ENCODE measurements at places on chromosomes 5 and 9. TPM values are rescaled to one million over a fixed set of nuclear protein-coding genes. Genes with fewer than 3 reads are reported as not detected.

DNA sequence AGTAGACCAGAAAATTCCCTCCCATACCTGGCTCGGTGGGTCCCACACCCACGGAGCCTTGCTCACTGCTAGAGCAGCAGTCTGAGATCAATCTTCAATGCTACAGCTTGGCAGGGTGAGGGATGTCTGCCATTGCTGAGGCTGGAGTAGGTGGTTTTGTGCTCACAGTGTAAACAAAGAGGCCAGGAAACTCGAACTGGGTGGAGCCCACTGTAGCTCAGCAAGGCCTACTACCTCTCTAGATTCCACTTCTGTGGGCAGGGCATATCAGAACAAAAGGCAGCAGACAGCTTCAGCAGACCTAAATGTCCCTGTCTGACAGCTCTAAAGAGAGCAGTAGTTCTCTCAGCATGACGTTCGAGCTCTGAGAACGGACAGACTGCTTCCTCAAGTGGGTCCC, 5.6 kb upstream of the GZMA start:
- DNase-seq: peak; percentile 50
- H3K36me3 ChIP-seq: peaks cover 76% of the 10 kb centered on the region
- H3K27ac ChIP-seq: peak overlapping the region; percentile 87
- peak overlapping the region; percentile 58 for H3K4me3 ChIP-seq

DNA sequence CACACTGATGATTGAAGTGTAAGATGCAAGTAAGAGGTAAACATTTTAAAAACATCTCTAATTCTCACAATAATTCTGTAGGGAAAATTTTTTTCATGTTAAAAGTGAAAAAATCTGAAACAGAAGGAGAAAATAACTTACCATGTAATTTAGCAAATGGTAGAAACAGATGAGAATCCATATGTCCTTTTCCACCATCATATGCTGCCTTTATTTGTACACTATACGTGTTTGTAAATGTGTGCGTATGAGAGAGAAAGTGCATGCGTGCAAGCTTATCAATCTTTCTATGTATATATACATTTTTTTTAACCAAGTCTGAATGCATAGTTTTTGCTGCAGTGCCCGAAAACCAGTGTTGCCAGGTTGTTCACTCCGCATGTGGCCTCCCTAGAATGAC, 186.7 kb downstream of the IZUMO3 start:
- H3K4me3 ChIP-seq: no peak overlapping the region
- DNase-seq: no peak
- H3K4me1 ChIP-seq: no peaks in the 10 kb centered on the region
- H3K27ac ChIP-seq: no peak overlapping the region
- no peaks in the 10 kb centered on the region for H3K27me3 ChIP-seq

IL5 gene
- not detected for total RNA-seq

DNA sequence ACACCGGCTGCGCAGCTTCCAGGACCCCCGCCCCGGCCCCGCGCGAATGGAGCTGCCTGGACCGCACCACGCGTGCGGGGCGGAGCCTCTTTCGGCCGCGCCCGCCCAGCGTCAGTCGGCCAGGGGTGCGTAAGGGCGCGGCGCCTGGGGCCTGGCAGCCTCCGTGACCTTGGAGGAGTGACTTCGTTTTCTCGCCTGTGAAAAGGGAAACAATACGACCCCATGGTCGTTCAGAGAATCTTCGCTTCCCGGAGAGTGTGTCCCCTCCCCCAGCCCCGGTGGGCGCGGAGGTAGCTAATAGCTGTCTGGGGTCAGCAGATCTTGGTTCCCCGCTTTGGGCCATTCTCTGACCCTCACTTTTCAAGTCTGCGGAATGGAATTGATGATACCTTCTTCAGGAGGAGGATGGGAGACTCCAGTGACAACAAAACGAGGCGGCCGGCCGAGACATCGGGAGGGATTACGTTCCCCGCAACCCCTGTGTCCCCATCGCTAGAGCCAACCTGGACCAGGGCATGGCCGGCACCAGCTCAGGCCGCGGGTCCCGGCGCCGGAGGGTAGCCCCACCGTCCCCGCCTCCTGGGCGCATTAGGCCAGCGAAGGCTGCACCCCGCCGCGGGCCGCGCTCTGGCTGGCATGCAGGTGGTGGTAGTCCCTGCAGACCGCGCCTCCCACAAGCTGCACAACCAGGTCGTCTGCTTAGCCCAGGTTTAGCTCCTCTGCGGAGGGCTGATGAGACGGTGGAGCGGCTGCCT, 5.5 kb upstream of the CDHR2 start:
- H3K4me3 ChIP-seq: peak overlapping the region; percentile 94
- no peaks in the 10 kb centered on the region for H3K27me3 ChIP-seq
- peaks cover 47% of the 10 kb centered on the region for H3K4me1 ChIP-seq
- DNase-seq: peak; percentile 89

NACC2 gene
- total RNA-seq: 11.2 TPM

IL4 gene
- not detected for total RNA-seq

DNA sequence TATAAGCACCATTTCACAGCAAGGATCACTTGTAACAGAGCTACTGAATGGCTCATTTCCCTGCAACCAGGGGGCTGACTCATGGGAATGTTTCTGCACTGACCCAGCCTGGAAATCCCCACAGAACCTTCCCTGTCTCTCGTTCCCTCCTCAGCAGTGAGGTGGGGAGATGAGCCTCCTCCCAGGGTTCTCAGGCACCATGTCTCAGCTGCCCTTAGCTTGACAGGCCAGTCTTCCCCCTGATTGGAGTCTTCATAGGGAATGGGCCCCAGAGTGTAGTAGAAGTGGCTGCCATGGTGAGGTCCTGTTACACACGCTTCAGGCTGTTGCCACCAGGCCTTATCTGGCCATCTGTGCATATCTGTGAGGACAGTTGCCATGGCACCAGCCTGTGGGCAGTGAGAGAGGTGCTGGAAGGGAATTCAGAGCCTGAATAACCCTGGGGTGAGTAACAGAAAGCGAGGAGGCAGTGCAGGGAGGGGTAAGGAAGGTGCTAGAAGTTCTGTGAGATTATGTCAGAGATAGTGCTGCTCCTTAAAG, 324.4 kb downstream of the ENC1 start:
- no peaks in the 10 kb centered on the region for H3K4me1 ChIP-seq
- DNase-seq: no peak
- peaks cover 5% of the 10 kb centered on the region for H3K27me3 ChIP-seq
- no peak overlapping the region for H3K4me3 ChIP-seq
- no peak overlapping the region for H3K27ac ChIP-seq

GRCh38 chr9:88971131-88971960, 19.9 kb upstream of the S1PR3 start:
- no peak for DNase-seq
- no peaks in the 10 kb centered on the region for H3K4me1 ChIP-seq
- no peak overlapping the region for H3K4me3 ChIP-seq

CDKN2B gene
- total RNA-seq: 2.1 TPM

GRCh38 chr5:57441557-57441956, 41.1 kb downstream of the ACTBL2 start:
- no peaks in the 10 kb centered on the region for H3K4me1 ChIP-seq
- H3K4me3 ChIP-seq: no peak overlapping the region
- peaks cover 9% of the 10 kb centered on the region for H3K27me3 ChIP-seq

- no peak for DNase-seq
- H3K36me3 ChIP-seq: no peaks in the 10 kb centered on the region
- H3K4me3 ChIP-seq: no peak overlapping the region
- H3K27me3 ChIP-seq: peaks cover 10% of the 10 kb centered on the region
These were observed 135.6 kb downstream of the DAB2IP start for GRCh38 chr9:121786998-121787422.

IL7R gene
- 738 TPM for total RNA-seq

SLC1A1 gene
- not detected for total RNA-seq

- no peak overlapping the region for H3K4me3 ChIP-seq
- no peak overlapping the region for H3K27ac ChIP-seq
- no peak for DNase-seq
- no peaks in the 10 kb centered on the region for H3K36me3 ChIP-seq
These were observed 15.8 kb downstream of the ISL1 start for GRCh38 chr5:51398875-51399642.

UIMC1 gene
- total RNA-seq: 52.8 TPM

- no peak for DNase-seq
- H3K4me3 ChIP-seq: no peak overlapping the region
These were observed 32.5 kb downstream of the PTGES start for GRCh38 chr9:129720181-129720864.

DNA sequence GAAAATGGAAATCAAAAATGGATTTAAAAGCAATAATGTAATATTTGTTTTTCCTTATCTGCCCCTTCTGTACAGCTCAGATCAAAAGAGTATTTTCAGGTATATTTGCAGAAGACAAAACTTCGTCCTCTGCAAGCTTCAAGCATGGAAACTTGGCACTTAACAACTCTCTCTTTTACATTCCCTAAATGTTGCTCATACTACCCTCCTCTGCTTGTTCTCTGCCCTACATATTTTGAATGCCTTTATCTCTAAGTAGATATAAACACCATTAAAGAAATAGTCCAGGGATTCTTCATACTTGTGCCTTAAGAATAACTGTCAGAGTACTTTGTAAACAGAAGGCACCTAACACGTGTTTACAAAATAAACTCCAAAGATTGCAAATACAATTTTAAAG, 19.2 kb upstream of the SMC2 start:
- no peaks in the 10 kb centered on the region for H3K4me1 ChIP-seq
- peaks cover 1% of the 10 kb centered on the region for H3K36me3 ChIP-seq
- H3K27ac ChIP-seq: no peak overlapping the region
- DNase-seq: no peak
- H3K27me3 ChIP-seq: peaks cover 13% of the 10 kb centered on the region
- no peak overlapping the region for H3K4me3 ChIP-seq

PDE6A gene
- total RNA-seq: not detected

DNA sequence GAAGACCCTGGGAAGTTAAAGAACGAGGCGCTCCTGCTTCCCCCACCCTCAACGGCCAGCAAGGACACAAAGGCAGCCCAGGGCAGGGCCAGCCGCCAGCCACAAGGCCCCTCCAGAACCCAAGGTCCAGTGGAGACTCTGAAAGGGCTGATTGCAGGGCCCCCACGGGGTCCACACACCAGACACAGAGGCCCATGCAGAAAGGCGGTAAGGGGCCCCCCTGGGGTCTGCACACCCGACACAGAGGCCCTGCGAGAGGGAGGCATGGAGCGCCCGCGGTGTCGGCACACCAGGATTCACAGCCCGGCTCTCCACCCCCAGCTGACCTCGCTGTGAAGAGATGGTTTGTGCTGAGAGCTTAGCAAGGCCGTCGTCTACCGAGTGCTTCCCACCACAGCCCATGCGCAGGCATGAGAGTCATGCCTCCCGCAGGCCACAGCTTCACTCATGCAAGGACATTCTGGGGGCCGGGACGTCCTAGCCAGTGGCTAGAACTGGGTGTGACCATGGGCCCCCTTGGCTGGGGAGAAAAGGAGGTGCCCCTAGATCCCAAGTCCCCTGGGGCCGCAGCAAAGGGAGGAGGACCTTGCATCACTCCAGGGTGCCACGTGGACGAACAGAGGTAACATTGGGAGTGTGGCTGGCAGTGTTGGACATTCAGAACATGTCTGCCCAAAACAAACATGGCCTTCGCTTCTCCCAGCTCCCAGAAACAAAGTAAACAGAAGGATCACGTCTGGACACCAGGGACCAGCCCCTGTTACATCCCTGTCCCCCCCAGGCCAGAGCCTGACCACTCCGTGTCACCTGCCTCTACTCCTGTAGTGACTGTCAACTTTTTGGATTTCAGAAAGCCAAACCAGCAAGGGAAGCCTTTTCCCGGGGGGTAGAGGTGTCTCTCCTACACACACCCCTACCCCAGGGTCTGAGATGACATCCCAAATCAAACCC, 9.8 kb downstream of the BRD3 start:
- H3K27me3 ChIP-seq: no peaks in the 10 kb centered on the region
- H3K27ac ChIP-seq: no peak overlapping the region
- no peaks in the 10 kb centered on the region for H3K36me3 ChIP-seq
- peak; percentile 26 for DNase-seq

AGGF1 gene
- 28.6 TPM for total RNA-seq

DNA sequence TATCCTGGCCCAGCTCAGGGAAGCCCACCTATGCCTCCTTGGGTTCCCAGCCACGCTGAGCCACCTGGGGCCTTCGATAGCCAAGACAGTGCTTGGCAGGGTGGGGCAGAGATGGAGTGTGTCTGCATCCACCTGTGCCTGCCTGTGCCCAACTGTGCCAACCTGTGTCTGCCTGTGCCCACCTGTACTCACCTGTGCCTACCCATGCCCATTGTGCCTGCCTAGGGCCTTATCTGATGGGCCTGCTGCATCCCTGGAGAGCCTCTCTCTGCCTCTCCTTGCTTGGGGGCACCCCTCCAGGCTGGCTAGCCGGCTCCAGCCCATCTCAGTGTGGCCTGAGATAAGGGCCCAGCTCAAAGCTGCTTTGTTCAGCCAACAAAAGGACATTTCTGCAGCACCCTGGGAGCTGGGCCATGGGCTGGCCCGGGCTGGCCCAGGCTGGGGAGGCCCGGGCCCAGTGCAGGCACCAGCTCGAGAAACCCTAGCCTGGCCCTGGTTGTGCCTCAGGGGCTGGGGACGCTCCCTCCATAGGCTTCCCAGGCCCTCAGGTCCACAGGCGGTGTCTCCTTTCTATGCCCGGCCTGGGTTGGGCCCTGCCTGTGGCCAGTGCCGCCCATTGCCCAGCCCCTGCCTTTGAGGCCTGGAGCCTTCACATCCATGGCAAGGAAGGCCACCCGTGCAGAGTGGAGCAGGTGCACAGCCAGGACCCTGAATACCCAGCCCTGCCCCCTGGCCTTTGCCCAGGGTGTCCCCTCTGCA, 37.3 kb upstream of the NOTCH1 start:
- no peaks in the 10 kb centered on the region for H3K27me3 ChIP-seq
- no peak for DNase-seq
- H3K36me3 ChIP-seq: no peaks in the 10 kb centered on the region
- peaks cover 8% of the 10 kb centered on the region for H3K4me1 ChIP-seq
- no peak overlapping the region for H3K27ac ChIP-seq

- H3K27me3 ChIP-seq: no peaks in the 10 kb centered on the region
- no peaks in the 10 kb centered on the region for H3K36me3 ChIP-seq
- no peak for DNase-seq
- H3K4me1 ChIP-seq: no peaks in the 10 kb centered on the region
These were observed 78.1 kb downstream of the ADAMTS2 start for GRCh38 chr5:179267071-179267670.

- peaks cover 6% of the 10 kb centered on the region for H3K4me1 ChIP-seq
- H3K27ac ChIP-seq: no peak overlapping the region
- H3K4me3 ChIP-seq: no peak overlapping the region
- H3K36me3 ChIP-seq: peaks cover 7% of the 10 kb centered on the region
- no peaks in the 10 kb centered on the region for H3K27me3 ChIP-seq
These were observed 5.1 kb downstream of the TBC1D13 start for GRCh38 chr9:128792134-128792533.

All from activated naive CD8-positive, alpha-beta T cell treated with anti-CD3 and anti-CD28 coated beads, Interleukin-2, amount 10 ng/mL, durations not matched to agents 7 days and 5 days (primary cell).